Hepatocyte (in vitro differentiated cells): ENCODE measurements at places on chromosomes 2 and 18. TPM values are rescaled to one million over a fixed set of nuclear protein-coding genes. Genes with fewer than 3 reads are reported as not detected.

Gene SLC8A1
- total RNA-seq, result 8.9 and 11.7 TPM in 2 replicates

Gene FOSL2
- total RNA-seq, result 148 and 164 TPM in 2 replicates

Gene RNF125
- 1.1 and 2.1 TPM in 2 replicates for total RNA-seq

Gene FAM237A
- not detected in 2 replicates for total RNA-seq

Gene PLCL1
- 2.2 and 2.4 TPM in 2 replicates for total RNA-seq

Gene GULP1
- total RNA-seq, result 135 TPM in 2 replicates

Gene SLC14A1
- 0.88 and 4.1 TPM in 2 replicates for total RNA-seq

Gene PCARE
- 0.04 and 2.2 TPM in 2 replicates for total RNA-seq

Gene ANKRD30BL
- total RNA-seq, result not detected in 2 replicates

Gene ASXL3
- 6.9 and 8.7 TPM in 2 replicates for total RNA-seq

Gene SLC40A1
- 225 and 261 TPM in 2 replicates for total RNA-seq

Gene ACADL
- 0.52 and 2.1 TPM in 2 replicates for total RNA-seq

Gene SULT1C3
- total RNA-seq, result 1.00 TPM in 1 of 2 replicates, not detected in the other

Gene SCTR
- total RNA-seq, result 1.7 and 2.4 TPM in 2 replicates

Gene RFTN2
- 8.1 and 8.7 TPM in 2 replicates for total RNA-seq

Gene KIF5C
- 3.6 and 5.4 TPM in 2 replicates for total RNA-seq

Gene TFCP2L1
- total RNA-seq, result 2.2 and 2.5 TPM in 2 replicates

Gene IGFBP2
- total RNA-seq, result 163 and 231 TPM in 2 replicates

Gene CFAP65
- total RNA-seq, result 0.03 and 0.12 TPM in 2 replicates

Gene MOGAT1
- total RNA-seq, result not detected in 2 replicates

Gene PTH2R
- not detected in 2 replicates for total RNA-seq

Gene RAX
- not detected in 2 replicates for total RNA-seq

Gene ZFP36L2
- total RNA-seq, result 77.6 and 85.1 TPM in 2 replicates

Gene TTR
- 2,638 and 3,184 TPM in 2 replicates for total RNA-seq

Gene ERICH2
- 0.52 TPM in 1 of 2 replicates, not detected in the other for total RNA-seq

Gene TUBA4B
- total RNA-seq, result 0.13 TPM in 1 of 2 replicates, not detected in the other

Gene KRTCAP3
- total RNA-seq, result 11.4 and 19.3 TPM in 2 replicates

Gene CDKL4
- 0.10 and 1.8 TPM in 2 replicates for total RNA-seq

Gene EPG5
- total RNA-seq, result 31.1 and 32.1 TPM in 2 replicates

Gene WNT6
- 7.1 and 11.3 TPM in 2 replicates for total RNA-seq

Gene C2orf80
- not detected in 2 replicates for total RNA-seq

Gene TEX44
- total RNA-seq, result not detected in 2 replicates

Gene PROC
- total RNA-seq, result 42.6 and 62.3 TPM in 2 replicates

Gene PID1
- 26.7 and 27.8 TPM in 2 replicates for total RNA-seq

Gene KIF1A
- 16.5 and 28.2 TPM in 2 replicates for total RNA-seq

Gene CHAC2
- 2.1 and 3.5 TPM in 2 replicates for total RNA-seq

Gene AQP12A
- total RNA-seq, result not detected in 2 replicates

Gene LYG2
- total RNA-seq, result not detected in 2 replicates

Gene DAW1
- 0.23 and 0.68 TPM in 2 replicates for total RNA-seq

Gene UBE2E3
- 136 and 211 TPM in 2 replicates for total RNA-seq

Gene ERFE
- total RNA-seq, result 0.27 TPM in 1 of 2 replicates, not detected in the other

Gene SNORC
- 1.4 and 2.2 TPM in 2 replicates for total RNA-seq

Gene OTOF
- total RNA-seq, result 0.10 TPM in 1 of 2 replicates, not detected in the other

Gene ADAM17
- 19.5 and 30.2 TPM in 2 replicates for total RNA-seq

Gene MOB1A
- total RNA-seq, result 100 and 118 TPM in 2 replicates

Gene FN1
- 2,129 and 3,020 TPM in 2 replicates for total RNA-seq

Gene CCL20
- total RNA-seq, result 70.2 and 112 TPM in 2 replicates

Gene CHMP1B
- 83.1 and 85.3 TPM in 2 replicates for total RNA-seq

Gene RBFA
- 20.7 and 29.4 TPM in 2 replicates for total RNA-seq

Gene KCNIP3
- 2.1 and 6.1 TPM in 2 replicates for total RNA-seq

Gene DLGAP1
- 3.1 and 3.9 TPM in 2 replicates for total RNA-seq

Gene AKAIN1
- total RNA-seq, result not detected in 2 replicates

Gene GLS
- 385 and 460 TPM in 2 replicates for total RNA-seq

Gene OTX1
- 0.07 TPM in 1 of 2 replicates, not detected in the other for total RNA-seq

Gene GAL3ST2
- 0.20 and 0.53 TPM in 2 replicates for total RNA-seq

Gene WDR43
- 41.3 and 43.0 TPM in 2 replicates for total RNA-seq
